ENCODE measurements at places on chromosomes 1 and 21.

DNA sequence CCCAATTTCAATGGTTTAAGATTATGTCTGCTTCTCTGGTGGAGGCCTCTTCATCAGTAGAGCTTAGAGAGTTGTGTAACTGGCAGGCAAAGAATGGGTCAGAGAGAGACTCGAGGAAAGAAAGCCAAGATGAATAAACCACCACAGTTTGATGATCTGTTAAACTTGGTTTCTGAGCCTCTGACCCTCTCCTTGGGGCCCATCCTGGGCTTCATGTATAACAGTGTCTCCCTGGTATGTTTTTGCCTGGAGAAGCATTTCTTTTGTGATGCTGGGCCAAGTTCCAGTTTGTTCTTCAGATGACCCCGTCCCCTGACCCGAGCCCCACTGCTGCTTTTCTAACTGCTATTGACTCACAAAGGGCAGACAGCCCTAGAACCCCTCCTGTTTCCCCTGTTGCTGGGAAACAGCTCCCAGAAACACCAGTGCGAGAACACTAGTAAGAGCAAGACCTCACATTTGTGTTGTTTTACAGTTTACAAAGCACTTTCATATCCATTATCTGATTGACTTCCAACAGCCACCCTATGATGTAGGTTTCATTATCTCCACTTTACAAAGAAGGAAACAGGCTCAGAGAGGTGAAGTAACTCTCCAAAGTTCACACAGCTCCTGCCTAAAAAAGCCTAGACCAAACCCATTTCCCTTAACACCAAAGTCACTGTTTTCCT lies 9.0 kb downstream of the CD2 start:
- DNase-seq = peak; percentile 81

- DNase-seq = no peak
These were observed 41.3 kb upstream of the PSEN2 start for GRCh38 chr1:226829105-226829504.

GRCh38 chr1:203789966-203790365 lies 5.5 kb upstream of the ZBED6 start:
- DNase-seq = no peak

GRCh38 chr1:168832661-168833060 lies 103.7 kb upstream of the DPT start:
- no peak for DNase-seq

- DNase-seq = peak; percentile 54
These were observed 870.7 kb downstream of the BRINP3 start for GRCh38 chr1:189606795-189607476.

- DNase-seq = no peak
These were observed 786.5 kb downstream of the LRRIQ3 start for GRCh38 chr1:73411479-73411878.

DNA sequence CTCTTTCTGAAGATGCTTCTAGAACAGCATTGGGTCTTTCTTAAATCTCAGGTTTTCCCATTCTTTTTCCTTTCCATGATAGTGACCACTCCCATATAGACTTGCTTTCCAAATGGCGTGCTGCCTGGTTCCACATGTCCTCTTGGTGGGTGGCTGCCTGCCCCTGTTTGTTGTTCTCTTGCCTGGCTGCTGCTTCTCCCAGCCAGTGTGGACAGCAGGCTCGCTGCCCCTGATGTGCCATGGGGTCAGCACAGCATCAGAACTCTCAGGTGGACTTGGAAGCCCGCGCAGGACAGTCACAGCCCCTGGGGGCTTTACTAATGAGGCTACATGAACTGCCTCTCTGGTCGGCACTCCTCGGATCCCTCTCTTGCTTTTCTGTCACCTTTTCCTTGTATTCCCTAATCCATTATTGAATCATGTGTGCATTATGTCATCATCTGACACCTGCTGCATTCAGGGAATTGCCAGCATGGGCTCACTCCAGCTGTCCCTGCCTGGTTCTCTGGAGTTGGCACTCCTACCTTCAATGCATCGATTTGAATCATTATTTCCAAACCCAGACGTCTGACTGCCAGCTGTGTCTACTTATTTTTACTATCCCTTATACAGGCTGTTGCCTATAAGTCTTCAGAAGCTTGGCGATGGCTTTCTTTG lies 100.5 kb upstream of the COA6 start:
- DNase-seq = no peak

DNA sequence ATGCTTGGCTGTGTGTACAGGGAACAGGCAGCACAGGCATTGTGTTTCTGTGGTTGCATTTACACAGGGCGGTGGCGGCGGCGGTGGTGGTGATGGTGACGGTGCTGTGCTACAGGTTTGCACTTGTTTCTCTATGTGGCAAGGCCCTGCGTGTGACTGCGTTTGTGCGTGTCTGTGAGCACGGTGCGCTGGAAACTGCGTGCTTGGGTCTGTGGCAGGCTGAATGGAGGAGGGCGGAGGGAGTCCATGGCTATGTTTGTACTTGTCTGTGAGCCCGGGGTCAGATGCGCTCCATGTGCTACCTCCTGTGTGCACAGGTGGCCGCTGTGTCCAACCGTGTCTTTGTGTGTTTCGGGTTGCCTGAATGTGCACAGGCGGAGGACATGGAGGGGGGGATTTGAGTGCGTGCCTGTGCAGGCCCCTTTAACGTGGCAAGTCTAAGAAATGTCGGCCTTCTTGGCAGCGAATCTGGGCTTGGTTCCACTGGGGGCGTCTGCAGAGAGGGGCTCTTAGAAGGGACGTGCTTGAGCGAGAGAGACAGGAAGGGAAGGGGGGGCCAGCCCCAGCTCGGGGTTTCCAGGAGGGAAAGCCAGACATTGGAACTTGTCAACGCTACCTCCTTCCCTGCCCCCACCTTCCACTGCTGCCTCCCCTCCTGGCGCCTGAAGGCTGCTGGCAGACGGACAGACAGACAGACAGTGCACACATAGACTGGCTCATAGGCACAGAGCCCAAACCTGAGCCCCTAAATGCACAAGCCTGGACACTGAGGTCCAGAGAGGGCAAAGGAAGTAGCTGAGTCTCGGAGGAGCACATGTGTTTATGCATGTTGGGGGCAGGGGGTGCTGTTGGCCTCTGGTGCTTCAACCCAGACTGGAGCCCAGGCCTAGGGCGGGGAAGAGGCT lies 32.7 kb upstream of the WASF2 start:
- no peak for DNase-seq

DNA sequence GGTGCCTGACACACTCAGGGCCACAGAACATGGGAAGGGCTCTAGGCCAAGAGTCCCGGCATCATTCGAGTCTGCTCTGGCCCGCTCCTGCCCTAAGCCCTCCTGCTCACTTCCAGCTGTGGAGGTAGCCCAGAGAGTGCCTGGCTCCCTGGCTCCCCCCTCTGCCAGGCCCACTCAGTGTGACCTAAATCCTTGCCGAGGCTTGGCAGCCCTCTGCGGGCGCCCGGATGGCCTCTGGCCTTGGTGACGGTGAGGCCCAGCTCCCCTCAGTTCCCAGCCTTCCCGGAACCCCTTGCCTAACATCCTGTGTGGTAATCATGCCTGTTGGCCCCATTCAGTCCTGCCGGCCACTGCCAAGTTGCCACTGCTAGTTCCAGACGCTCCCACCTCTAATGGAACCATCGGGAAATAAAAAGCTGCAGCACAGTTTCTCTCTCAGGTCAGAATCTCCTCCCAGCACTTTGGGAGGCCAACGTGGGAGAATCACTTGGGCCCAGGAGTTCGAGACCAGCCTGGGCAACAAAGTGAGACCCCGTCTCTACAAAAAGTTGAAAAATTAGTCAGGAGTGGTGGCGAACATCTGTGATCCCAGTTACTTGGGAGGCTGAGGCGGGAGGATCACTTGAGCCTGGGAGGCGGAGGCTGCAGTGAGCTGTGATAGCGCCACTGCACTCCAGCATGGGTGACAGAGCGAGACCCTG lies 1.2 kb upstream of the H6PD start:
- peak; percentile 93 for DNase-seq

DNA sequence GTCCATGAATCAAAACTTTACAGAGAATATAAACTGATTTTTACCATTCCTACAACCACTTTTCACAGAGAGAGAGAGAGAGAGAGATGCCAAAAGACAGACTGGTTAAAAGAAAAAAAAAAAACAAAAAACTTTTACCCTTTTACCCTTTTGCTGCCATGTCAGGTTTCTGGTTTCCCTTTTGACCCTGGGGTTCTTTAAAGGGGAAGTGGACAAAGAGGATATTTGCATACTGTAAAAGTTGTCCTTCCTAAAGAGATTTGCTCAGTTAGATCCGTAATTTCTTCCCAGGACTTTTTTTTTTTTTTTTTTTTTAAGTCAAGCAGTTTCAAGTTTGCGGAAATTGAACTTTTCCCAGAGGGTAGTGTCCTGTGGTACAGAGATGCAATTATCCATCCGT lies 287.8 kb upstream of the RGS18 start:
- DNase-seq = no peak

GRCh38 chr1:42181687-42182086 lies 17.1 kb upstream of the GUCA2A start:
- no peak for DNase-seq

All from skeletal muscle cell (primary cell).